T-helper 1 cell treated with Interleukin-12 subunit alpha and Interleukin-12 subunit beta and Interleukin-4 antibody, amounts not matched to agents 30 ng/mL and 1 ng/mL, for 36 hours (primary cell): ENCODE measurements at places on chromosomes 1 and 21. TPM values are rescaled to one million over a fixed set of nuclear protein-coding genes. Genes with fewer than 3 reads are reported as not detected.

Gene KCNK1
- 1.2 and 1.3 TPM in 2 replicates for total RNA-seq

Gene GNG4
- total RNA-seq: 3.3 and 3.7 TPM in 2 replicates

Gene CD48
- 228 and 235 TPM in 2 replicates for total RNA-seq

Gene TAS1R1
- not detected in 2 replicates for total RNA-seq

Gene SPRR2F
- not detected in 2 replicates for total RNA-seq
